Fibroblast of skin of scalp (primary cell): ENCODE measurements at places on chromosomes 2 and 18.

- DNase-seq, result no peak
These were observed 5.4 kb downstream of the SS18 start for GRCh38 chr18:26085056-26085455.

- no peak for DNase-seq
These were observed 25.4 kb downstream of the HPCAL1 start for GRCh38 chr2:10327896-10328669.

- no peak for DNase-seq
These were observed 56.9 kb downstream of the BCL2 start for GRCh38 chr18:63262369-63263335.

DNA sequence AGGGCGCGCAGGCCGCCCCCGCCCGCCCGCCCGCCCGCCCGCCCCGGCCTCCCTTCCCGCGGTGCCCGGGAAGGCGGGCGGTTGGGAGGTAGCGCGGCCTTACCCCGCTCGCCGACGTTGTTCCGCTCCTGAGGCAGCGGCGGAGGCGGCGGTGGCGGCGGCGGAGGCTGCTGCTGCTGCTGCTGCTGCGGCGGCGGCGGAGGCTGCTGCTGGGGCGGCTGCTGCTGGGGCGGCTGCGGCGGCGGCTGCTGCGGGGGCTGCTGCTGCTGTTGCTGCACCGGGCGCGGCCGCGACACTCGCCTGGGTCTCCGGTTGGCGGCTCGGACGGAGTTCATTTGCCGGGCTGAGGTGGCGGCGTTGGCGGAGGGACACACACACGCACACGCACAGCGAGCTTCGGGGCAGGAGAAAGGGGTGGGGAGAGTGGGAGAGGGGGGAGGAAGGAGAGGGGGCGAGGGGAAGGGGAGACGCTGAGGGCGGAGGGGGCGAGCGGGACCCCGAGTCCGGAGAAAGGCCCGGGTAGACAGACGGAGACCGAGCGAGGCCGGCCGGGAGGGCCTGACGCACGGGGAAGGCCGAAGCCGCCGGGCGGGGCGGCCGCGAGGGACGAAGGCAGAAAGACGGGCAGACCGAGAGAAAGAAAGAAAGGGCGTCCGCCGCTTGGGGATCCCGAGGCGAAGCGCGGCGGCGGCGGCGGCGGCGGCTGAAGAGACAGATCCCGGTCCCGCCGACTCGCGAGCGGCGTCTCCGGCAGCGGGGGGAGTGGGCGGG, 727 bp downstream of the FBXO11 start:
- peak; percentile 57 for DNase-seq

GRCh38 chr2:17747684-17748452, 5.7 kb downstream of the SMC6 start:
- DNase-seq, result no peak

DNA sequence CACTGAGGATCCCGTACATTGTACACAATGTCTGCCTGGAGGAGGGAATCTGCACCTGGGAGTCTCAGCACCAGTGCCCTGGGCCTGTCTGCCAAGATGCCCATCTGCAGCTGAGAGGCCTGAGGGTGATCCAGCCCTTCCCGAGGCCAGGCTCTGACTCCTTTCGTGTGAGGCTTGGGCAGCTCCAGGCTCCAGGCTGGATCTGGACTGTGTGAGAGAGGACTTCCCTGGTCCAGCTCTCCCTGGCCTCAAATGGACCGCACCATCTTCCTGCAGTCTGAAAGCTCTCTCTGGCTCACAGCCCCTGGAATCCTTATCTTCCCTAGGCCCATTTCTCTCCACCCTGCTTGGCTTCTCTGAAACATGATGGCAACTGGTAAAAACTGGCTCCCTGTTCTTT, 324.6 kb downstream of the DYSF start:
- DNase-seq, result no peak

DNA sequence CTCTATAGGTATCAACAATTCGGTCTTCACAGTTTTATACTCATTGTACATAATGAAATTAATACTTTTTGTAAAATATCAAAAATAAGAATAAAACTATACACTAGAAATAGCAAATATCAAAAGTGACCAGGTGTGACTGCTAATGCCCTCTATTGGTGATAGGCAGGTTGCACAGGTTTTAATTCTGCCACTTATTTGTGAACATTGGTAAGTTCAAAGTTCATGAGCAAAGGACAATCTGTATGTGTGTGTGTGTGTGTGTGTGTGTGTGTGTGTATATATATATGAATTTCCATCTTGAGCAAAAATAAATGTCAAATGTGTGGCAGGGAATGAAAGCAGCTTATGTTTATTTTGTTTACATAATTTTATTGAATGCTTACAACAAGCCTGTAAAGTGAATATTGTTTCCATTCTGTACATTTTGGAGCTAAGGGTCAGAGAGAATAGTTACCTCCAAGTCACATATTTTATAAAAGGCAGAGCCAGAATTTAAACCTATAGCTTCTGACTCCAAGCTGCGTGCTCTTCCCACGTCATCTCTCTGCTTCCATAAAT, 537.4 kb downstream of the CPS1 start:
- no peak for DNase-seq

DNA sequence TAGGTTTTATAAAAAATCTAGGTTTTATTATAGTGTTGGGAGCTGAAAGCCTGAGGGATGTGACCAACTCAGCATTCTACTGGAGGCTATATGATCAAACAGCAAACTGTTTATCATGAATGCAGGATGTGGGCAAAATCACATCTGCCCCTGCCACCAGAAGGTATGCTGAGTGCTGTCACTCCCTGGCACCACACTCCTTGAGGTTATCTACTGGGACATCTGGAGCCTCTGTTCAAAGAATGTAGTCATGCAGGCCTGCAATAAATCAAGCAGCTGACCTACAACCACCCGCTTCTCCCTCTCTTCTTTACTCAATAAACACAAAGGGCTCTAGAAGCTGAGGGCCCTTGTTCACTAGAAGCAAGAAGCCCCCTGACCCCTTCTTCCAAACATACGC, 328.4 kb upstream of the DDX18 start:
- DNase-seq, result no peak

GRCh38 chr2:178865146-178865936, 58.1 kb upstream of the TTN start:
- DNase-seq, result no peak

DNA sequence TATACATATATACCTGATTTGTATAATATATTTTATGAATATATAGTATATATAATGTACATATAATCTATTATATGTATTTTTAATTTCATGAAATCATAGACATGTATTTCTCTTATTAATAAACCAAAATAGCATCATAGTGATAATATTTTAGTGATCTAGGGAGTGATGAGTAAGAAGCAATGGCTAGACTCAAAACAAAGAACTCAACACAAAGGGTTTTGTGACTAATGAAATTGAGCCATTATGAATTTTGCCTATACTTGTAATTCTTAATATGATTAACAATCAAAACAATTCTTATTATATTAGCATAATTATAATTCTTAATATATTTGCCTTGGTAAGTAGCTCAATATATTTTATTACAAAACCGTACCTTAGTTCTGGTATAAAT, 1614.1 kb upstream of the TMEFF2 start:
- no peak for DNase-seq

GRCh38 chr2:169619946-169620345, 35.8 kb downstream of the PPIG start:
- peak; percentile 12 for DNase-seq

DNA sequence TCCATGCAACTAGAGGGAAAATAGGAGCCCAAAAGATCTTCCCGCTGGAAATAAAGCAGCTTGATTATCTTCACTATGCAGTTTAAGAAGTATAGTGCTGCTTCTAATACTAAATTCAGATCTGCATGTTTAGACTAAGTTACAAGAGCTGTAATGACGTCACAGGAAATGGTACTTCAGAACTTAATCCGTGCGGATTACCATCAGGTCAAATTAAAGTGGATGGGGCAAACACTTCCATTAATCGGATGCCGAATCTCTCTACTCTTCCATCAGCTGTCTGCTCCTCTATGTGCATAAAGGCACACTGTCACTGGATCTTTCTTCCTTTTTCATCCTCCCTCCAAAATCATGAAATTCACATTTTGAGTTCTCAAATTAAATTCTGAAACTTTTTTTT, 52.6 kb downstream of the TRAPPC12 start:
- DNase-seq, result no peak

DNA sequence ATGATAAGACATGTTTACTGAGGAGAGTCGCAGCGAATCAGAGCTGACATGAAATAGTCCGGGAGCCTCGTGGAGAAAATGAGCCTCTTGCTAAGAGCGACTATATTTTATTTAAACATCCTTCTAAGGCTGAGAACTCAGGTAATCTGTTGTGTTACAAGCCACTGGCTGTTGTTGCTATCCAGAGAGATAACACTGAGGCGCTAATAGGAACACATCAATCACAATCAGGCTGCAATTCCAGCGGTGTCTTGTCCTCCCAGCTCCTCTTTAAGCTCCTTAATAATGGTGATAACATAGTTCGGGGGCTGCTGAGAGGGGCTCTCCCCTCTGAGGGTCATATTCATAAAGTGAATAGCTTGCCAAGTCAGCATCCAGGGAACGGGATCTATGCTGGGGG, 95.1 kb downstream of the INSIG2 start:
- DNase-seq, result no peak

DNA sequence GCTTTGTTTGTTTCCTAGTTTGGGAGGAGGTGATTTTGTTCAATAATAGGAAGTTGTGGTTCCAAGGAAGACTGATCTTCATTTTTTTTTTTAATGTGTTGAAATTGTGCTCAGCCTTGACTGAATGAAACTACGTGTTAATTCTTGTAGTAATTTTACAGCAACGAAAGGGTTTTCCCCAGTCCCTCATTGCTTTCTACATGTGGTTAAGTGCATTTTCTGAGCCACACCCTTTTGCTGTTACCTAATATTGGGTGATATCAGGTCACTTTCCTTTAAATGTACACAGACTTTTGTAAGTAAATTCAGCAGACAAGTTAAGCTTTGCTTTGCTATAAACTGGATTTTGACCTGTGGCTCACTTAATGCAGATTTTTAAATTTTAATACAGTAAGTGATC, 73.6 kb downstream of the OTX1 start:
- DNase-seq, result no peak

DNA sequence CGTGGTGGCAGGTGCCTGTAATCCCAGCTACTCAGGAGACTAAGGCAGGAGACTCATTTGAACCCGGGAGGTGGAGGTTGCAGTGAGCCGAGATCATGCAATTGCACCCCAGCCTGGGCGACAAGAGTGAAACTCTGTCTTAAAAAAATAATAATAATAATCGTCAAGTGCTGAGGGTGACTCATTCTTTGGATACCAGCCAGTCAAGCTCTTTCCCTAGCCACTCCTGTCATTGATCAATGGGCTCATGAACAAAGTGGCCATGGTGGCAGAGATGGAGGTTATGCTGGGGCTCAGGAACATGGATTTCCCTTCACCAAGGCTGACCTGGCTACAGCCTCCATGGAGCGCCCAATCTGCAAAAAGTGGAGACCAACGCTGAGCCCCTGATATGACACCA, 94.5 kb upstream of the HAAO start:
- no peak for DNase-seq

DNA sequence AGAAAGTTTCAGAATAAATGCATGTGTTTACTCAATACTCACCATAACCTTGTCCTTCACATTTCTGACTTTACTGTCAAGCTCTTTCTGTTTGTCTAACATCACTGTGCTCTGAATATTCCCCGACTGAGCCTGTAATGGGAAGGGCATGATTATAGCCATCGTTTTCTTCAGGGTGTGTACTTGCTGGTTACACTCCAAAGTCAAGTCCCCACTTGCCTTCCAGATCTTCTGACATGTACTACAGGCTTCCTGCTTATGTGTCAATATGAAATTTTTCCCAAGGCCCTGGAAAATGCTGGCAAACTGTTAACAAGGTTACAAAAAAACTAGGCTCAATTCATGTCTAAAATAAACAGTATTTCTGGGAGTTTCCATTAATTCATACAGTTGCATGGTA, 12.9 kb downstream of the STAT1 start:
- no peak for DNase-seq

- no peak for DNase-seq
These were observed 28.3 kb downstream of the MAP3K2 start for GRCh38 chr2:127359520-127359919.

DNA sequence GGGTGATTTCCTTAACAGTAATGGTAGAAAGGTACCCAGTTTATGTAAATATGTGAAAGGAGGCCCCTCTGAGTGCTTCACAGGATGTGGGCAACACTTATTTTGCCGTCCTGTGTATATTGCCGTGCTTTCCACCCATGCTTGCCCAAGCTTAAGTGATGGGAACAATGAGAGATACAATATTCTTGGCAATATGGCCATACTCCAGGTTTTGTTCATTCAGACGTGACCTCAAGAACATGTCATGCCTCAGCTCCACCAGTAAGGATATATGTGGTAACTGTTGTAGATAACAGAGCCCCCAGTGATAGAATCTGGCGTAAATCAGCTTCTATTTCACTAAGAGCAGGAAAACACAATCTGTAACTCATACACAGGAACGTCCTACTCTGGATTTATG, 318.7 kb downstream of the PTPRM start:
- no peak for DNase-seq

- DNase-seq, result no peak
These were observed 134.9 kb downstream of the LRRTM4 start for GRCh38 chr2:77387324-77387723.

- DNase-seq, result peak; percentile 91
These were observed 38.3 kb upstream of the IL1R1 start for GRCh38 chr2:102103992-102104871.

GRCh38 chr18:3845161-3845560, 395.2 kb downstream of the TGIF1 start:
- DNase-seq, result no peak

GRCh38 chr18:58892488-58892887, 27.8 kb downstream of the ZNF532 start:
- no peak for DNase-seq

GRCh38 chr18:80154293-80154692, 45.2 kb downstream of the ADNP2 start:
- DNase-seq, result no peak

DNA sequence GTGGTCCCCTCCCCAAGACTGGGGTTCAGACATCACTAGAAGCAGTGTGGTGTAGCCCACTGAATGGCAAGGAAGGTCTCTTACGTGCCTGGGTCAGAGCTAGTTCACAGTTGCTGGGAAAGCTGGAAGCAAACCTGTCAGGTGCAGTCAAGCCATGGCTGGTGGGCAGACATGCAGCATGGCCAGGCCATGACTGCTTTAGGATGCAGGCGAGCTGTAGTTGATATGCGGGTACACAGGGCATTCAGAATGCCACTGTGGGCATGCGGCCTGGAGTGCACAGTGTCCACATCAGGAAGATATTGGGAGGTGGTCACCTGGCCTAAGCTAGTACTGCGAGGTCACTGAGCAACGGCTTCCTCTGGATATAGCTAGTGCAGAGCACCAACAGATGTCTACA, 11.8 kb upstream of the SLC9A4 start:
- no peak for DNase-seq
